ENCODE measurements at places on chromosomes 6 and 20.

GRCh38 chr6:20565342-20565741 is 31.1 kb downstream of the CDKAL1 start:
- DNase-seq, result no peak

GRCh38 chr6:136552054-136552453 is 1.8 kb upstream of the MAP7 start:
- DNase-seq, result no peak

DNA sequence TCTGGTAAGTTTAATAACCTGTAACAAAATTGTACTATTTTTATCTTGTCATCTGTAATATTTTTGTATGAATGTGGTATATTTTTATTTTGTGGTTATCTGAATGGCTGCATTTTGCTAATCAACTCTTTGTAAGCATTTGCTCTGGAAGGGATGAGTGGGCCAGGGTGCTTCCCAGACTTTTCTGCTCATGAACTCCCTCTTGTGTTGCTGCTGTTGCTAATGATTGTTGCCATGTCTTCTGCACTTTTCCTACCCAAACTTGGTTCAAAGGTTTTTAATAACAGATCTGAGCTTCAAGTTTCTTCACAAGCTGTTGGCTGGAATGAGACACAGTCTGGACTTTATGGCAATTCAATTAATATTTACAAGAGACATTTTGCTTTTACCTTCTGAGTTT is 1005.7 kb downstream of the HACE1 start:
- no peak for DNase-seq

DNA sequence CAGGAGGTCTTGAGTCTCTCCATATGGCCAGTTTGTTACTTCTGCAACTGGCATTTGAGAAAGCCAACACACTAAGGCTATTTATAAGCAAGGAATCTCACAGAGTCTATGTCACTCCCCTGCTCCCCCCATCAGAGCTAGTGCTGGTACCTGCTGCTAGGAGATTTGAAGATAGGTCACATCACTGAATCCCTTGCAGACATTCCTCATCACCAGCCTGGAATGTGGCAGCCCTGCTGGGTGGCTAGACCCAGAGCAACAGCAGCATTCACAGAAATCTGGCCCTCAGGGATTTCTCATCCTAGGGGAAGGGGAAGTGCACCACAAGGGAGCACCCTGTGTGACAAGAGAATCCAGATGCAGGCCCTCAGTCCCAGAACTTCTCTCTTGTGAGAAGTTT is 672.1 kb downstream of the HACE1 start:
- DNase-seq, result no peak

DNA sequence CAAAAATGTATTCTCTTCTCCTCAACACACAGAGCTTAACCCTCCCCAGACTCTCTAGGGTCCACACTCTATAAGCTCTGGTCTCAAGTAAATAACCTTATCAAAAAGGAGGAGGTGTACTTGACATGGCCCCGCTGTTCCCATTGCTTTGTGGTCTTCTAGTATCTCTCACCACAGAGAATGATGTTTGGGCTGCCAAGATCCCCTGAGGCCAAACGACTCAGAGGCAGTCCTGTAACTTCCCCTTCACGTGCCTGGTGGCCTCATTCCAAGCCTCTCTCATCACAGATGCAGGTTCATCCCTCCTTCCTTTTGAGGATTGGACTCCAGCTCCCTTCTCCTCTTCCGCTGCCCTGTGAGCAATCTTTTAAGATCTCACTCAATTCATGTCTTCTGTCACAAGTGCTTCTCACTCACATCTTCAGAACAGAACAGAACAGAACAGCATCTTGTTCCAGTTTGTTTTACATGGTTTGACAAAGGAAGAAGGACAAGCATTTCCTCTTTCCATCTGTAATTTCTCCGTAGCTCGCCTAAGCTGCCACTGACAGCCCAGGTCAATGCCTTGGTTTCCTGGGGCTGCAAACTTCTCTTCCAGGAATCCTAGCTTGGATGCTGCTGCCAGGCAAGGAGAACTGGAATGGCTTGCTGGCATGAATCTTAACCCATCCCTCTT is 541.5 kb downstream of the CD83 start:
- no peak for DNase-seq

GRCh38 chr6:131117878-131118277 is 17.4 kb upstream of the AKAP7 start:
- no peak for DNase-seq

DNA sequence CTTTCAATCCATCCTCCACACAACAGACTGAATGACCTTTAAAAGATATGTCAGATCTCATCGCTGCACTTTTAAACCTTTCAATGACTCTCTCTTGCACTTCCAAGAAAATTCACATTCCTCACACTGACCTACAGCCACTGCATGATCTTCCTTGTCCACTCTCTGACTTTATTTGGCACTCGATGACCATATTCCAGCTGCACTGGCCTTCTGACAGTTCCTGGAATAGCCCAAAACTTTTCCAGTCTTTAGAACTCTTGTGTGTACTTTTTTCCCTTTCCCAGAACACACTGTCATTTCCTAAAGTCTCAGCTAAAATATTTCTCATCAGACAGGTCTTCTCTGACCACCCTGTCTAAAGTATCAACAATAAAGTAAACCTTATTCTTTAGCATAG is 174.6 kb downstream of the ADGRG6 start:
- DNase-seq, result no peak

GRCh38 chr6:111256646-111257045 is 169.3 kb downstream of the SLC16A10 start:
- no peak for DNase-seq

GRCh38 chr20:42150230-42150629 is 532.1 kb upstream of the CHD6 start:
- DNase-seq, result no peak

DNA sequence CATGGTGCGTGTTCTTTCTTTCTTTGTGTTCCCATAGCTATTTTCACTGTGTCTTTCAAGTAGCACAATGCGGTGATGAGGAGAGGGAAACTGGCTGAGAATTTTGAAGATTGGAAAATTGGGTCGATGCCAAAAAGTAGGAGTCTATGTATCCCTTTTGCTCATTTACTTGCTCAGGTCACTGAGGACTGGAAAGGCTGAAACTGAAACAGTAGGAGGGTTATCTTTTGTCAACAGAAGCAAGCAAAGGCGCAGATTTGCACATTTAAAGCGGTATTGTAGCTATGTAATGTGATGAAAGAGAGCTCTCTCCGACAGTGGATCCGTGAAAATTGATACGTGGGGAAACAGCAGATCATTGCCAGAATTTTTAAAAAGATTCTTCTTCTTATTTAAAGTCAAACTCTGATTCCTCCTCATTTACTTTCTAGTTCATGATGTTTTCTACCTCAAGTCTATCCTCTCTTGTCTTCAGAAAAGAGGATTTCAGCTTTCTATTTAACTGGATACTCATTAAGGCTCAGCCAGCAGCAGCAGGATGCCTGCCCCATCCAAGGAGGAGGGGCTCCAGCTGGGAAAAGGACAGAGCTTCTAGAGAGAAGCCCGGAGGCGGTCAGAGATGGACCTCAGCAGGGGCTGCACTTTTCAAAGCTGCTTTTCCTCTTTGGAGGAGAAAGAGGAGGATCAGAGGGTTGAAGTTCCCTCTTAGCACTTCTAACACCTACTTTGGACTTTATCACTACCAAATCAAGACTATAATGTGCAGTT is 15.9 kb upstream of the FYN start:
- DNase-seq, result peak; percentile 30

DNA sequence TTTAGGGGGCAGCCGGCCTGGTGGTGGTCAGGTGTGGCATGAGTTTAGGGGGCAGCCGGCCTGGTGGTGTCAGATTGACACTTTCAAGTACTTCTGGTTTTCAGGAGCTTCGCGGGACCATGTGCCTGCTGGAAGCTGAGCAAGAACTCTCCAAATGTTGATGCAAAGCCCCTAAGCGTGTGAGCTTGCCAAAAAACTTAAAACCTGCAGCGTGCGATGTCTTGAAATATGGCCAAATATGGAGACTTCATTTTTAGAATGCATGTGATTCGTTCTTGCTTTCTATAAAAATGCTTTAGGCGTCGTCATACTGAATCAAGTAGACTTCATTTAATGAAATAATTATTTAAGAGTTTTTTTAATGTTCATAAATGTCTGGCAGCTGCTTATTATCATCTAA is 149.4 kb downstream of the SMOC2 start:
- no peak for DNase-seq

DNA sequence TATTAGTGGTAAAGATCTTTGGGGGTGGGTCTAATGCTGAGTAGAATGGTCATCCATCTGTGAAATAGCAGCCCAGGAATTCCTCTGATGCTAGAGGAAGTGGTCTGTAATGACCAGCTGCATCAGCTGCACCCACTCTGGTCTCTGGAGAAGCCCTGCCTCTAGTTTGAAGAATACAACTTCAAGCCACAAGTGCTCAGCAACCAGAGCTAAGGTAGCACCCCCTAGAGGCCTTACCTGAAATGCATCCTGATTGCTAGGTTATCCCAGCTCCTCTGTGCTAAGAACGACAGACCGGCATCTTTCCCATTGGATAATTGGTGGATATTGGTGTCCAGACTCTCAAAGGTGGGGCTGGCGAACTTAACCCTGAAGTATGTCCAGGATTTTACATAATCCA is 58.2 kb downstream of the DNAH8 start:
- peak; percentile 16 for DNase-seq

DNA sequence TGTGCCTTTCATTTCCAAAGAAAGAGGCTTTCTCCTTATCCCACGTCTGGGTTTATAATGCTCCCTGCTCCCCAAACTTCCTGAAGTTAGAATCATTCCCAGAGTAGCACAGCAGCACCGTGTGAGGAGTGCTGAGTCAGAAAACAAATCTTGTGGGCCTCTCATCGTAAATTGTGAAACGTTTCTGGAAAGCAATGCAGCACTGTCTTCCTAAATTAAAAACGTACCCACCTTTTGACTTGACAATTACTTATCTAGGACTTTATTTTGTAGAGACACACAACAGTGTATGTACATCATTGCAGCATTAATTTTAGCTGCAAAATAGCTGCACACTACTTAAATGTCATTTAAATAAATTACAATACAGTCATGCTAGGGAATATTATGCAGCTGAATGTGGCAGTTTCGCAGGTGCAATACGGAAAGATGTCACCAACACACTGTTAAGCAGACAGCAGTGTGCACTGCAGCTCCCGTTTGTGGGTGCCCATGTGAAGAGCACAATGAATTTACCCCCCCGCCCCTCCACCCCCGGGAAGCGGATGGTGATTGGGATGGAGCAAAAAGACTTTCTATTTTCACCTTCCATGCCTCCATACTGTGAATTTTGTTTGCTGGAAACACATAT is 30.8 kb downstream of the RRBP1 start:
- no peak for DNase-seq

- peak; percentile 96 for DNase-seq
Observed at GRCh38 chr6:122778985-122779661, 393 bp upstream of the FABP7 start.

DNA sequence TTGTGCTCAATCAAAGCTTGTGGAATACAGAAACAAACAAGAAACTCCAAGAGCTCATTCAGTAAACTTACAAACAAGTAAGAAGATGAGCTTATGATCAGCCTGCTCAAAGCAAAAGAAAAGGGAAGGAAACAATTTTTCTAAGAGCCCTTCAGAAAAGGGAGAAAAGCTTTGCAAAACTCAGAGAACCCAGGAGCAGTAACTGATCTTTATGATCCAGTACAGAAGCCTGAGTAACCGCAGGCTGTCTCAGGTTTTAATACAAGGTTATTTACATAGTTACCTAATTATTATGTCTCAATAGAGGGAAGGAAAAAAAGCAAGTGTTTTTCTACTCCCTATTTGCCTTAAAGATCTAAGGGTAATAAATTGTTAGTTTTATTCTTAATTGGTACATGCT is 226.5 kb downstream of the MAFB start:
- DNase-seq, result no peak

DNA sequence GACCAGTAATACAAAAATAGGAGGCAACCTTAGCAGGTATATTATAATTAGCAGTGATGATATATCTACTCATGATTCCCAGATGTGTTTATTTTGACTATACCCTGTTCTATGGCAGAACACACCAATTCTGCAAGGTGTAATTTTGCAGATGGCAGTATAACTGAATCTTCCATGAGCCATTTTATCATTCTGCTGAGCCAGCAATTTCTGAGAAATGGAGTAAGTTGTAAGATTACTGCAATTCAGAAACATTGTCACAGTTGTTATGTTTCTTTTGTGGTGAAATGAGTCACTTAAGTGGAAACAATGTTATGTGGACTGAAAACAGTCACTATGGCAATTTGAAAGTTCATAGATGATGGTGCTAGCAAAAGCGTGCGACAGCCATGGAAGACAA is 63.7 kb upstream of the RIMS1 start:
- DNase-seq, result no peak

DNA sequence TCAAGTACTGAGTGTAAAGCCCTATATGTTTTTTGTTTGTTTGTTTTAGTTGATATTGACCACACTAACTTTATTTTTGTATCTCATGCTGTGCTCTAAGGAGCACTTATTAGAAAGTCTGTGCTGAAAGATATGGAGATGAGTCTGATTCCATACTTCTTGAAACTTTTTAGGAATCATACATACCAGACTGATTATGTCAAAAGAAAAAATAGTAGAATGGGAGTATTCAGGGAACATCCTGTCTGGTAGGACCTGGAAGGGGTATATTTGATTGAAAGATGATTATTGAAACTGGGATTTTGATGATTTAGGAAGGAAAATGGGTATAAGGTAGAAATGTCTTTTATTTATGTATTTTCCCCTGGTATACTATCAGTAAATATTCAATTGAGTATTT is 111.4 kb downstream of the QKI start:
- DNase-seq, result no peak

GRCh38 chr6:149095842-149096241 is 221.7 kb upstream of the TAB2 start:
- no peak for DNase-seq

DNA sequence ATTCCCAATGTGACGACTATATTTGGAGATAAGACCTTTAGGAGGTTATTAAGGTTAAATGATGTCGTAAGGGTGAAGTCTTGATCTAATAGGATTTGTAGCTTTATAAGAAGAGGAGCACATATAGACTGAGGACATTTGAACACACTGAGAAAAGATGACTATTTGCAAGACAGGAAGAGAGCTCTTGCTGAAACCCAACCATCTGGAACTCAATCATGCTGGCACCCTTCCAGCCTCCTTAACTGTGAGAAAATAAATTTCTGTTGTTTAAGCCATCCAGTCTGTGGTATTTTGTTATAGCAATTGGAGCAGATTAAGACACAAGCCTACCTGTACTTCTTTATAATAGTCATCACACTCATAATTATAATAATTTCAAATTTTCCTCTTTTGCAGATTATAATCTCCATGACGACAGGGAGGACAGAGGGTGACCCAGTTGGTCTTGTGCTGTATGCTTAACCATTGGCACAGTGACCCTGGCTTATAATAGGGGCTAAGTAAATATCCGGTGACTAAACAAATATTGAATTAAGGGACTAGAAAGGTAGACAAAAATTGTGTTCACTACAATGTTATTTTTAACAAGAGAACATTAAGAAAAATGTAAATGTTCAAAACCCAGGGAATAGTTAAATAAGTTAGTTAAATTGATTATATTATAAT is 206.4 kb upstream of the HDDC2 start:
- DNase-seq, result peak; percentile 71

- DNase-seq, result no peak
Observed at GRCh38 chr6:40352527-40353170, 234.5 kb downstream of the LRFN2 start.

GRCh38 chr20:49938173-49939163 is 2.3 kb downstream of the RNF114 start:
- peak; percentile 69 for DNase-seq

All from cerebellar cortex (tissue), 1 donor.